ENCODE measurements at places on chromosomes 2 and 18. TPM values are rescaled to one million over a fixed set of nuclear protein-coding genes. Genes with fewer than 3 reads are reported as not detected.
A peak's percentile ranks its signal among the peaks of the same experiment; 100 is the strongest.

Gene HOXD13
- not detected for polyA plus RNA-seq

Gene ODC1
- 48.3 TPM for polyA plus RNA-seq

Gene CABYR
- 0.74 TPM for polyA plus RNA-seq

Gene MGAT4A
- 262 TPM for polyA plus RNA-seq

Gene RNF125
- 20.9 TPM for polyA plus RNA-seq

Gene GPR39
- polyA plus RNA-seq: not detected

Gene ITPRID2
- polyA plus RNA-seq: 6.8 TPM

Gene SNORC
- polyA plus RNA-seq: not detected

Gene TXNDC2
- polyA plus RNA-seq: not detected

Gene NR4A2
- polyA plus RNA-seq: 7.3 TPM

Gene KCNF1
- polyA plus RNA-seq: not detected

DNA sequence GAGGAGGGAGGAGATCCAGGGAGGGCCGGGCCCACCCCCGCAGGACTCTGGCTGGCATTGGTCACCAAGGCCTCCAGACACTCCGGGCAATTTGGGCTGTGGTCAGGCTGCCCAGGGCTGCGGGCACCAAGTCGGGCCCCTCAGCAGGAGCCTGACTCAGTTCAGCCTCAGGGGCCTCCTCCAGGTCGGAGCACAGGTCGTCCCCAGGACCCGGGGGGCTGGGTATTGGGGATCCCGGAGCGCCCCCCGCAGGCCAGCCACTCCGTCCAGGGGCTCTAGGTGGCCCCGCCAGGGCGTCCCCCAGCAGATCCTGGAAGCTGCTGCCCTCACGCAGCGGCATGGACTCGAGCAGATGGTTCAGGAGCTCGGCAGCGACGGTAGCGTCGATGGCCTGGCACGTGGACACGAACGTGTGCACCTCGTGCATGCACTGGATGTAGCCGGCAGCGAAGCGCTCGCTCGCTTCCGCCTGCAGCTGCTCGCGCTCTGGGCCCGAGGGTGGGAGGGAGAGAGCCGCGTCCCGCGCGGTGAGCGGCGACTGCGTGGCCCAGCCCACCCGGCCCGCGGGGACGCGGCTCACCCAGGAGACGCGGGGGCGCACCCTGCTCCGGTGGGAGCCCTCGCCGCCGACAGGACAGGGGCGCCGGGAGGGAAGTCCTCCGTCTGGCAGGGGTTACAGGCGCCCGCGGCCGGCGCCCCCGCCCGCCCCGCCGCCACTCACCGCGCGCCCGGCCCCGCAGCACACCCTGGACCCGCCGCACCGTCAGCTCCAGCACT is 884 bp downstream of the HES6 start:
- peak; percentile 41 for DNase-seq
- no peak overlapping the region for H3K27ac ChIP-seq
- H3K36me3 ChIP-seq: no peaks in the 10 kb centered on the region
- H3K4me1 ChIP-seq: no peaks in the 10 kb centered on the region
- peaks cover 16% of the 10 kb centered on the region for H3K27me3 ChIP-seq

DNA sequence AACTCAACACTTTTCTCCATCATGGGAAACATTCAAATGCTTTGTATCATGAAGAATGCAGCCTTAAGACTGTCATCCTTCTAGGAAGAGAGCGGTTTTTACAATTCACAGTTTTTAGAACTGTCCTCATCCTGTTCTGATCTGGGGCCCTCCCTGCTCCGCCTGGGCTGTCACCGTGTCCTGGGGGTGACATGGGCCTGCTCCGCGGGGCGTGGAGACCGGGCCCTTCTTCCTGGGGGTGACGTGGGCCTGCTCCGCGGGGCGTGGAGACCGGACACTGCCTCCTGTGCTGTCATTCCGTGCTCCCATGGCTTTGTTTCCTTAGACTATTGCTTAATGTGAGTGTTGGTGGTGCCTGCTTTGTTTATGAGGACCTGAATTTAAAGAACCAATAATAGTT is 122.8 kb downstream of the TMEM18 start:
- H3K27me3 ChIP-seq: no peaks in the 10 kb centered on the region
- H3K36me3 ChIP-seq: no peaks in the 10 kb centered on the region
- H3K4me1 ChIP-seq: no peaks in the 10 kb centered on the region
- H3K27ac ChIP-seq: no peak overlapping the region

DNA sequence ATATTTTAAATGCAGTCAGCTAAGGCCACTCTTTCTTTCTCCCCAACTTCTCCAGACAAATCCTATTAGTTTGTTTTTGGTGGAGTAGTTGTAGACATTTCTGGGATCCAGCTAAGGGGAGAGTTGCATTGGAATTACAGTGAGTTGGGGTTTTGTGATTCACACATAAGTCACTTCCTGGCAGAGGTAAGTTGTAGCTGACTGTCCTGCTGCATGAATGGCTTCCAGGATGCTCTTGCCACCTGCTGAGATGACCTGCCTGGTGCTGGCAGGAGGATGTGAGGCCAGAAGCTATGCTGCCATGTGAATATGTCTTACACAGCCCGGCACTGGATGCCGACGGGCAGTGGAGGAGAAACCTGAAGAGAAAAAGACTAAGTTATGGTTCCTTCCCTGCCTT is 243.7 kb downstream of the TDRD15 start:
- no peak overlapping the region for H3K4me3 ChIP-seq
- no peak for DNase-seq
- no peaks in the 10 kb centered on the region for H3K27me3 ChIP-seq
- H3K36me3 ChIP-seq: no peaks in the 10 kb centered on the region

- no peaks in the 10 kb centered on the region for H3K36me3 ChIP-seq
- peak overlapping the region; percentile 41 for H3K27ac ChIP-seq
- H3K4me1 ChIP-seq: peaks cover 24% of the 10 kb centered on the region
- H3K27me3 ChIP-seq: no peaks in the 10 kb centered on the region
Measured at GRCh38 chr18:35026407-35027061, 14.7 kb upstream of the MAPRE2 start.

GRCh38 chr2:98489971-98490962 is 45.6 kb downstream of the INPP4A start:
- no peak for DNase-seq
- peaks cover 46% of the 10 kb centered on the region for H3K4me1 ChIP-seq
- no peaks in the 10 kb centered on the region for H3K27me3 ChIP-seq
- peaks cover 27% of the 10 kb centered on the region for H3K36me3 ChIP-seq
- H3K4me3 ChIP-seq: no peak overlapping the region

GRCh38 chr2:18837240-18837639 is 247.9 kb upstream of the NT5C1B start:
- H3K4me3 ChIP-seq: no peak overlapping the region
- no peaks in the 10 kb centered on the region for H3K4me1 ChIP-seq
- no peak overlapping the region for H3K27ac ChIP-seq
- no peaks in the 10 kb centered on the region for H3K36me3 ChIP-seq
- DNase-seq: no peak

DNA sequence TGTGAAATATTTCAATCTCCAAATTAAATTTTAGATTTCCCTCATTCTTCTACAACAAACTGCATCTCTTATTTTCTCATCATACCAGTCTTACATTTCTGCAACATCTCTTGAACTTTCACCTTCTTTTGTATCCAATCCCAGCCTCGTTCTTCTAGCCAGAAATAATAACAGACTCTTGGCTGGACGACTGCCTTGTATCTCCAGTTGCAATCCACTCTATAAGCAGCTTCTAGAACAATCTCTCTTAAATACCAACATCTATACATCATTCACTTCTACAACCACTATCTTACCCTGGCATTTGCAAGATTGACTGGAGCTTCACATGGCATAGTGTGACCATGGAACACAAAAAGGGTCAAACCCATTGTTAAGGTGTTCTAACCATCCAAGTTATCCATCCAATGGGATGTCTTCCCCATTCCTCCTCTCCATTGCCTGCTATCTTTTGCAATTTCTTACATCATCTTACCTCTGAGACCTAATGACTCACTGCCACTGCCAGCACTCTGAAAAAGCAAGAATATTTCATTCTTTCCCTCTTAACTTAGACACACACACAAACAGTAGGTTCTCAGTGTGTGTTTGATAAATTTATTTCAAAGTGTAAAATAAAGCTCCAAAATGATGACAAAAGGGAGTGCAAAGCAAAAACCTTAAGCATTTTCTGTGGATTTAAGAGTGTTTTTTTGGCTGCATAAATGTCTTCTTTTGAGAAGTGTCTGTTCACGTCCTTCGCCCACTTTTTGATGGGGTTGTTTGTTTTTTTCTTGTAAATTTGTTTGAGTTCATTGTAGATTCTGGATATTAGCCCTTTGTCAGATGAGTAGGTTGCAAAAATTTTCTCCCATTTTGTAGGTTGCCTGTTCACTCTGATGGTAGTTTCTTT is 145.6 kb downstream of the METTL4 start:
- H3K4me1 ChIP-seq: no peaks in the 10 kb centered on the region
- H3K4me3 ChIP-seq: no peak overlapping the region
- no peaks in the 10 kb centered on the region for H3K27me3 ChIP-seq
- no peak overlapping the region for H3K27ac ChIP-seq
- DNase-seq: no peak

DNA sequence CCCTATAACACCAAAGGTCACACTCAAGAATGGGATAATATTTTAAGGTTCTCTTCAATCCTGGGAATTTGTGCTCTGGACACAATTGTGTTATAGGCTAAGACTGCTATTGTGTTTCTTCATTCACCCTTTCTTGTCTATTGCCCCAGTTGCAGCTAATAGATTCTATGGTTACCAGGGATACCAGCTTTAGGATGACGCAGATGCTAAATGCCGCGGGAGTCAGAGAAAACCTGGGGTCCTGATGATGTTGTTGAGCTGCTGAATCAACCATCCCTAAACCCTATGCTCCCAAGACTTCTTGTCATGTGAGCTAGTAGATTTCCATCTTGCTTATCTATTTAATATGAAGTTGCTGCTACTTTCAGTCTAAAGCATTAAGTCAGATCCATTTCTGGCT is 5.4 kb downstream of the CRYGD start:
- no peak for DNase-seq
- no peak overlapping the region for H3K4me3 ChIP-seq
- no peaks in the 10 kb centered on the region for H3K27me3 ChIP-seq
- no peaks in the 10 kb centered on the region for H3K36me3 ChIP-seq
- no peaks in the 10 kb centered on the region for H3K4me1 ChIP-seq
- no peak overlapping the region for H3K27ac ChIP-seq

DNA sequence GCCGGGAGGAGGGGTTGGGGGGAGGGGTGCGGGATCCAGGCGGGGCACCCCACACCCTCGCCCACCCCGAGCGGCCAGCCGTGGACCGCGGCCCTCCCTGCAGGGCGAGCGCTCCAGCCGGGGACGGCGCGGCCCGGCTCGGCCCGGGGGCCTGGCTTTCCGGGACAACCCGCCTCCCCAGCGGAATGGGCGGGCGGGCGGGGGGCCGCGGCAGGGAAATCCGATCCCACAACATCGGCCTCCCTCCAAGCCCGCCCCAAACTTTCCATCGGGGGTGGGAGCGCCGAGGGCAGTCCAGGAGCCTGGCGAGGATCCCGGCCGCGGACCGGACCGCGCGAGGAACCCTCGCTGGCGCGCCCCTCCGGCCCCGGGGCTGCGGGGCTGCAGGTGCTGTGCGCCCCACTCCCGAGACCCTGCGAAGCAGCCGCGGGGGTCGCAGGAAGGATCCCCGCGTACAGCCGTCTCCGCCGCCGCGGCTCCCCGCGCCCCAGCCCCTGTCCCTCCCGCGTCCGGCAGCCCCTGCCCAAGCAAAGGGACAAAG is 529 bp downstream of the SEMA4C start:
- H3K4me3 ChIP-seq: peak overlapping the region; percentile 81
- DNase-seq: no peak
- peak overlapping the region; percentile 85 for H3K27ac ChIP-seq
- peaks cover 24% of the 10 kb centered on the region for H3K4me1 ChIP-seq

DNA sequence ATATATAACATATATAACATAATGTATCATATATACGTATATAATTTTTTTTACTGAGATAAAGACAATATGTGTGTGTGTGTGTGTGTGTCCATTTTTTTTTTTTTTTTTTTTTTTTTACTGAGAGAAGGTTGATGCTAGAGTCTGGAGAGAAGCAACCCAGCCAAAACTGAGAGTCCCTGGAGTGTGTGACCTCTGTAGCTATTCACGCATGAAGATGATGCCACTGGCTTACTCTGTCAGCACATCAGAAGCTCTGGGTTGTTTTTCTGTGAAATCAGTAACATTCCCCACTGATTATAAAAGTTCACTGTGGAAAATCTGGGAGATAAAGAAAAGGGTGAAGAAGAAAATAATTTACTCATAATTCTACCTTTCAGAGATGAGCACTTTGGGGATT is 27.2 kb downstream of the CCDC195 start:
- no peaks in the 10 kb centered on the region for H3K4me1 ChIP-seq
- H3K36me3 ChIP-seq: no peaks in the 10 kb centered on the region
- H3K4me3 ChIP-seq: no peak overlapping the region
- no peak overlapping the region for H3K27ac ChIP-seq

DNA sequence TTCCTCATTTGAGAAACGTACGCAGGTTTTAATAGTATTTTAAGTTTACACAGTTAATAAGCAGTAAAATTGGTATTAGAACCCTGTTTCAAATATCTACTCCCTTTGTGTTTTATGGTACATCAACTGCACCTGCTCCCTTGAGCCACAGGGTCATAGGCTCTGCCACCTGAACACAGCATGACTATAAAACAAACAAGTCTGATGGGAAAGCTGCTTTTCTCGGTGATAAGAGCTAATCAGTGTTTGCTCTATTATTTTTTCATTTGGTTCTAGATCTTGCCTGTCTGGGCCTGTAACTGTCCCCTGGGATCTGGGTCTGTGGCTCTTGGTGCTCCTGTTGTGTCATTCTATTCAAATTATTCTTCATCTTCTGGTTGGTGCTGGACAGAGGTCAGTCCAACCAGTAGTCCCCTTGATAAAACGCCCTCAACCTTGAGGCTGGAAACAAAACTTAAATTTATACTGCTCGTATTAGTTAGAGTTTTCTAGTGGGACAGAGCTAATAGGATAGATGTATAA is 314.8 kb upstream of the LRP1B start:
- no peak overlapping the region for H3K27ac ChIP-seq
- H3K27me3 ChIP-seq: no peaks in the 10 kb centered on the region
- no peaks in the 10 kb centered on the region for H3K36me3 ChIP-seq
- no peaks in the 10 kb centered on the region for H3K4me1 ChIP-seq

DNA sequence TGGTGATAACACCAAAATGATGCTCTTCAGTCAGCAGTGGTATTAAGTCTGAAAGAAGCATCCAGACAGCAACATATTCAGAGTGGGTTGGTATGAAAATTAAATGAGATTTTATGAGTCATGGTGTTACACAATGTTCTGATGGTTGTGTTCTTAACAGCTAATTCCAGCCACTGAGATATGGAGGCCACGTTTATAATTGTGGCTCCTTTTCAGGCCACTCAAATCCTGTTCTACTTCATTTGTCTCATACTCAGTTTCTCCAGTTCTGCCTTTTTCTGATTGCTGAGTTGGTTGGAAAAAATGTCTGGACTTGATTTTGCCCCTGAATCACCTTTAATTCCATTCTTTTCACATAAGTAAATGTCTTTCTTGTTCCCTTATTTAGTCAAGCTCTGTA is 162.7 kb upstream of the COL3A1 start:
- no peaks in the 10 kb centered on the region for H3K27me3 ChIP-seq
- no peaks in the 10 kb centered on the region for H3K36me3 ChIP-seq
- no peaks in the 10 kb centered on the region for H3K4me1 ChIP-seq
- H3K4me3 ChIP-seq: no peak overlapping the region
- H3K27ac ChIP-seq: no peak overlapping the region

DNA sequence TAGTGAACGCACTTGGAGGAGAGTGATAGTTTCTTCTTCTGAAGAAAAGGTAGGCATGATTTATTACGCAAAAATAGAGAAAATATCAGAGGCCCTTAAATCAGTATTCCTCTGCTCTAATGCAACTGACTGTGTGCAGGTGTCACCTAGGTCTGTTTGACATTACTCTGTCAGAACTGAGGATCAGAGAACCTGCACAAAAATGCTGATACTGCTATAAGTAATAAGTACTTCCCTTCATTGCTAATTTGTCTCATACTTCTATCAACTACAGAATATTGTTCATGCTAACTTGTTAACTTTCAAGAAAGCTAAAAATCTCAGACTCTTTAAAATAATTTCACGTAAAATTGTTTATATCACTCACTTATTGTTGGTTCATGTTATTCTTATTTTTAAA is 358.5 kb downstream of the ZNF804A start:
- H3K27ac ChIP-seq: no peak overlapping the region
- no peak overlapping the region for H3K4me3 ChIP-seq
- DNase-seq: no peak
- no peaks in the 10 kb centered on the region for H3K4me1 ChIP-seq

Measured in naive thymus-derived CD4-positive, alpha-beta T cell (primary cell).